HCEC 1CT (cell line): ENCODE measurements at places on chromosomes 2 and 18.

- DNase-seq: no peak
Measured at GRCh38 chr2:168604252-168604651, 148.2 kb downstream of the CERS6 start.

GRCh38 chr2:100208141-100208770 is 65.9 kb upstream of the AFF3 start:
- no peak for DNase-seq

GRCh38 chr2:15241201-15241600 is 319.9 kb downstream of the NBAS start:
- no peak for DNase-seq

DNA sequence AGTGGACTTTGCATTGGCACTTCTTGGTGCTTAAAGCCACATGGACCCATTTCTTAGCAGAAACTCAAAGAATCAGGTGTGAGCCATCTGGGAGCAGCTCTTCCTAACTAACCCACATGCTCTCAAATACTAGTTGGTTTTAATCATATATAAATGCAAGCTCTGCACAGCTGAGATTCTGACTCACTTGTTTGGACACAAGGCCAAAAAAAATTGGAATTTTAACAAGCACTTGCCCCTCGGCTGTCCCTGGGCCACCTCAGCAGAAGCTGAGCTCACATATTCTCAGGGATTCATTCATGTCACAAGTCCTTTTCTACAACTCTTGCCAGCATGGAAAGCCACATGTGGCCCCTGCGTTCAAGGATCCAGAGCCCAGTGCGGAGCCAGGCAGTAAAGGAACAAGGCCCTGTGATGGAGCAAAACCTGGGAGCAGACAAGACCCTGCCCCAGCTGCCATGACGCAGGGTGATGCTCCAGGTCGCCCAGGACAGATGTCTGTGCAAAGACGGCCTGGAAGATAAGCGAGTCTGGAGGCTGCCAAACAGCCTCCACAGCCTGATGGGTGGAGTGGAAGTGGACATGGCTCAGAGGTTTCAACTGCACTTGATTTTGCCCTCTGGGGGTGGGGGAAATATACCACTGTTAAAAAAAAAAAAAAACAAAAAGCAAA is 266.5 kb downstream of the EIPR1 start:
- DNase-seq: no peak

GRCh38 chr2:25551316-25551715 is 122.1 kb downstream of the DTNB start:
- DNase-seq: no peak

- no peak for DNase-seq
Measured at GRCh38 chr2:240051697-240052096, 1.6 kb downstream of the OR6B3 start.

DNA sequence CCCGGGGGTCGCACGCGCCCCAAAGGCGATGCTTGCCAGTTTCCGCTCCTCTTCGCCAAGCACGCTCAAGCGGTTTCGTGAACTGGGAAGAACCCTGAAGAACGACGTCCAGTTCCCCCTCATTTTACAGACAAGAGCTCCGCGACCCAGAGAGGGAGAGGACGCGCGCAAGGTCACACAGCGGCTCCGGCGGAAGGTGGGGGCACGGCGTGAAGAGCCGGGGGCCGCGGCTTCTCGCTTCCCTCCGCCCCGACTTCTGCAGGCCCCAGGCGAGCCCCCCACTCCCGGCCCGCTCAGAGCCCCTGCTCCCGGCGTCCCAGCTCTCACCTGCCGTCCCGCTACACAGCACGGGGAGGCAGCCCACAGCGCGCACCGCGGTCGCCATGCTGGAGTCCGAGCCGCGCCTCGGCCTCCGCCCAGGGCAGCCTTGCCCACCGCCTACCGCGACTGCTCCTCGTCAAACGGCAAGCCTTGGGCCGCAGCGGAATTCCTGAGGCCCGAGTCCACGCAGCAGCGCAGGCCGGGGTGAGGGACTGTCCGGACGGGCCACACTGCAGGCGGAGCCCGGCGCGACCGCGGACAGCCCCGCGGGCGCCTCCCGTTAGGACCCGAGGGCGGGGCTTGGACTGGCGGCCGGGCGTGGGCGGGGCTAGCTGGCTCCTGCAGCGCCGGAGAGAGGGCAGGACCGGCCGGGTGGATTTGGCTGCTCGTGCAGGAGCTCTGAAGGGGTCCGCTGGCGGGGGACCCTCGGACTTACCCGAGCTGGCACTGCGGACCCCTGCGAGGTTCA is at the start of gene MRPS5:
Gene MRPS5, minus strand, starts transcription at position 402 of the 790 bp plus-strand sequence. Its CDS starts 17 bp downstream, at position 385.
- DNase-seq: peak; percentile 66

GRCh38 chr2:64312622-64313397 is 141.2 kb upstream of the LGALSL start:
- no peak for DNase-seq

GRCh38 chr2:239730897-239731296 is 294.2 kb downstream of the NDUFA10 start:
- no peak for DNase-seq

GRCh38 chr2:176174382-176174823 is 14.1 kb upstream of the HOXD1 start:
- no peak for DNase-seq

- DNase-seq: no peak
Measured at GRCh38 chr2:46402874-46403273, 76.5 kb upstream of the TMEM247 start.

GRCh38 chr2:131058920-131059319 is 34.3 kb downstream of the FAM168B start:
- DNase-seq: no peak

DNA sequence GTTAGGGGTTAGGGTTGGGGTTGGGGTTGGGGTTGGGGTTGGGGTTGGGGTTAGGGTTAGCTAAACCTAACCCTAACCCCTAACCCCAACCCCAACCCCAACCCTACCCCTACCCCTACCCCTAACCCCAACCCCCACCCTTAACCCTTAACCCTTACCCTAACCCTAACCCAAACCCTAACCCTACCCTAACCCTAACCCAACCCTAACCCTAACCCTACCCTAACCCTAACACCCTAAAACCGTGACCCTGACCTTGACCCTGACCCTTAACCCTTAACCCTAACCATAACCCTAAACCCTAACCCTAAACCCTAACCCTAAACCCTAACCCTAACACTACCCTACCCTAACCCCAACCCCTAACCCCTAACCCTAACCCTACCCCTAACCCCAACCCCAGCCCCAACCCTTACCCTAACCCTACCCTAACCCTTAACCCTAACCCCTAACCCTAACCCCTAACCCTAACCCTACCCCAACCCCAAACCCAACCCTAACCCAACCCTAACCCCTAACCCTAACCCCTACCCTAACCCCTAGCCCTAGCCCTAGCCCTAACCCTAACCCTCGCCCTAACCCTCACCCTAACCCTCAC is 24.1 kb upstream of the RABL2A start:
- DNase-seq: no peak

- DNase-seq: no peak
Measured at GRCh38 chr2:111628221-111628620, 255.8 kb downstream of the ANAPC1 start.

GRCh38 chr2:237441605-237442274 is 27.8 kb upstream of the COL6A3 start:
- DNase-seq: peak; percentile 82

DNA sequence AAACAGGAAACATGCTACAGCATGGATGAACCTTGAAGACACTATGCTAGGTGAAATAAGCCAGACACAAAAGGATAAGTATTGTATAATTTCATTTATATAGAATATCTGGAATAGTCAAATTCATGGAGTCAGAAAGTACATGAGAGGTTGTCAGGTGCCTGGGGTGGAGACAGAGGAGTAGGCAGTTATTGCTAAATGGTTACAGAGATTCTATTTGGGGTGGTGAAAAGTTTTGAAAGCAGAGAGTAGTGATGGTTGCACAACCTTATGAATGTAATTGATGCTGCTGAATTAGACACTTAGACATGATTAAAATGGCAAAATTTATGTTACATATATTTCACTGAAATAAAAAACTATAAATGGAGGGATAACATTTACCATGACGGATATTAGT is 197.4 kb downstream of the VAPA start:
- no peak for DNase-seq

DNA sequence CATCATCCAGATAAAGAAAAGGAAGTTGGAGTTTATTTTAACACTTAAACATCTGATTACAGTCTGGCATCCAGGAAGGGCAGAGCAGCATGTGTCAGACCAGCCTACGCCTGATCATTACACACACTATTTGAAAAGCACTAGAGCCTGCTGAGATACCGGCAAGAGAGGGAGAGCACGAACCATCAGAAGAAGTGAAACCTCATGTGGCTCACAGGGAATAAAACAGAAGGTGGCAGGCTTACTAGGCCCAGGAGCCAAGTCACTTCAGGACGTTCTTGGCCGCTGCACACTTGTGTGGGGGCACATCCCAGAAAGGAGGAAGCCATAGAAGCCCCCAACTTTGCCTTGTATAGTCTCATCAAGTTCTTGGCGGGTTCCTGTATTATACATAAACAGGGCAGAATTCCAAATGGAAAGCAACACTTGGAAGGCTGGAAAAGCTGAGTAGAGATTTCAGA is 105.5 kb downstream of the UGGT1 start:
- no peak for DNase-seq

GRCh38 chr2:166331468-166331867 is 44.3 kb downstream of the SCN9A start:
- peak; percentile 66 for DNase-seq

DNA sequence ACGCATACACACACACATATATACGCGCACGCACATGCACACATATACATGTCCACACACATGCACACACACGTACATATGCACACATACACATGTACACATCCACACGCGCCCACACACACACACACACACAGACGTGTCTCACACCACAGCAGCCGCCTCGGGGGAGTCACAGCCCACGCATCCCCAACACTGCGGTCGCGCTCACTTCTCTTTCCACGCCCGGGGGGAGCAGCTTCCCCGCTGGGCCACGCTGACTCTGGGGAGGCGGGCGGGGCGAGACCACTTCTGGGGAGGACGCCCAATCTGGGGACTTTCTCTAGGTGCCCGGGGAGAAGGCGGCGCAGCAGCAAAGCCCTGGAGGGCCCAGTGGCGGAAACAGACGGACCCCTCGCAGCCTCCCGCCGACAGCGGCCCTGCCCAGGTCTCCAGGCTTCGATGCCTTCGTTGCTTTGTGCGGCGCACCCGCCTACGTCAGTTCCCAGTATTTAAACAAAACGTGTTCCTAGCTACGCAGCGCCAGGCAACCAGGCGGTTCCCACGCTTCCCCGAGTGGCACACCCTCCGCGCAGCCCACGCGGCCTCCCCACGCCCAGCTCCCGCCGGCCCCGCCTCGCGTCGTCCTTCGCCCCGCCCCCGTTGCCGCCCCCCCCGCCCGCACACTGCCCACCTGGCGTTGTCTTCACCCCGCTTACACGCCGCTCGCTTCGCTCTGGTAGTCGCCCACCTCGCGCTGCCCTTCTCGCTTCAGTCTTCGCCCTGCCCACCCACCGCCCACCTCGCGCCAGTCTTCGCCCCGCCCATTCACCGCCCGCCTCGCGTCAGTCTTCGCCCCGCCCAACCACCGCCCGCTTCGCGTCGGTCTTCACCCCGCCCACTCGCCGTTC is 810 bp upstream of the RBFA start:
- no peak for DNase-seq

DNA sequence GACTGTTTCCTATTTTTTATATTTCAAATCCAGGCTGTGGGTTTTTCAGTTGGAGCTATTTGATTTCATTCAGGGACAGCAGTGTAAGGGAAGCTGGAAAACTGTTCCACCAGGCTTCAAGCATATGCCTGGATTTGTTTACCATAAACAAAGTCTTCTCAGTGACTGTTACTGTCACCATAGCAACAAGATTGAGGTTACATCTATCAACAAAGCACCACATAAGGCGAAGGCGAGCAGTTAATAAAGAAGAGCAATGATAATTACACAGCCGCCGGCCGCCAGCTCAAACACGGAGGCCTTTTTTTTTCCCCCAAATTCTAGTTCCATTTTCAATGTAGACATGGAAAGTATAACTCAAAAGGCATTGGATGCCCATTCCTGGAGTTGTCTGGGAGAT is 553.7 kb upstream of the SYT4 start:
- DNase-seq: no peak

DNA sequence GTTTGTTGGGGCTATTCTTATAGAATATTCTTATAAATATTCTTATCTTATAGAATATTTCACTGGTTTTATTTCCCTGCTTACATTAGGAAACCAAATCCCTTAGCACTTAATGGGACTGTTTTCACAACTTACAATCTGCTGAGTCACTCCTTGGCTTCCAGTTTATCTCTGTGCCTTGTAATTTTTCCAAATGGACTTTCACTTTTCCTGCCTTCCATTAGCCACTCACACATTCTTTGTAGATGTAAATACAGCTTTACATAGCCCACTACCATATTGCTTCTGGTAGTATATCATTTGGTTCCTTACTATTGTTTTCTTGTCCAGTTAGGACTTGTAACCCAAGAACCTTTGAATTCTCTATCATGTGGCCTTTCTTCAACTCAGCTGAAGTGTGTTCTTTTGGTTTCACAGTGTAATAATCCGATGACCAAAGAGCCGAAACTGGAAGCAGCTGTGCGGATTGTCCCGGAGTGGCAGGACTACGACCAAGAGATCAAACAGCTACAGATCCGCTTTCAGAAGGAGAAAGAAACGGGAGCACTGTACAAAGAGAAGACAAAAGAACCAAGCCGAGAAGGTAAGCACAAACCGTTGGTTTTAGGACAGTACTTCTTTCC is 96.1 kb downstream of the UGGT1 start:
- peak; percentile 48 for DNase-seq

- DNase-seq: no peak
Measured at GRCh38 chr2:98637401-98638147, 29.2 kb downstream of the UNC50 start.

- DNase-seq: no peak
Measured at GRCh38 chr2:30236591-30237238, 5.4 kb downstream of the LBH start.
